ENCODE measurements at places on chromosomes 16 and 17.

DNA sequence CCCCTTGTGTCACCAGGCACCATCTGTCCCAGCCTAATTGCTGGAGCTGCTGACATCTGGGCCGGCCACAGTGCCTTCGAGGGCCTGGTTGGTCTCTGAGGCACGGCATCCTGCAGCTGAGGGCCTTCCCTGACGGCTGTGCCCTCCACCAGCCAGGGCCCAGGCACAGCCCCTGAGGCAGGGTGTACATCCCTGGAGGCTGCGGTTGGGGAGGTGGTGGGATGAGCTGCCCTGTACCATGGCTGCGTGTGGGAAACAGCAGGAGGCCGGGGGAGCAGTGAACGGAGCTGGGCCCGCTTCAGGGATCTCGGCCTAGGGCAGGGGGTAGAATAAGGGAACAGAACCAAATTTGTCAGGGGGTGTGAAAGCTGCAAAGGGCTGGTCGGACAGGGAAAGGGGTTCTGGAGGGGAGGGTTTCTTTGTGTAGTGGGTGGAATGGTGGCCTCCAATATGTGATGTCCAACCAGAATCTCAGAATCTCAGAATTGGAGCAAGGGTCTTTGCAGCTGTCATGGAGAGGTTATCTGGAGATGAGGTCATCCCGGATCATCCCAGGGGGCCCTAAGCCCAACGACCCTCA lies 10.0 kb upstream of the SLC38A10 start:
- DNase-seq: no peak

DNA sequence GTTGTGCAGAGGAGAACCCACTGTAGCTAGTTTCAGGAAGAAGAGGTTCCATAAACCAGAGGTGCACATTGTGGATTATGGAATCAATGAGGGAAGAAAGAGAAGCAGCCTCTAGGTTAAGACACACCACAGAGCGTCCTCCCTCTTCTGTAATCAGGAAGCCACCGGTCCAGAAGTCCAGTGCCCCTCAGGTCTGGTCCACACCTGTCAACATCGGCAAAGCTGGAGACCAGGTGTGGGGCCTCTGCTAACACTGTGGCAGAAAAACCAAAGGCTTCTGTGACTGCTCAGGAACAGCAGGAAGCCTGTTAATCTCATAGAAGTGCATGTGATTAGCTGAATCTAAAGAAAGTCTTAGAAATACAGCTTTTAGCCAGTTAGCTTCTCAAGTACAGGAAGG lies 23.3 kb downstream of the LIMD2 start:
- no peak for DNase-seq

- DNase-seq: no peak
Observed at GRCh38 chr17:207775-208174, 26.3 kb upstream of the DOC2B start.

DNA sequence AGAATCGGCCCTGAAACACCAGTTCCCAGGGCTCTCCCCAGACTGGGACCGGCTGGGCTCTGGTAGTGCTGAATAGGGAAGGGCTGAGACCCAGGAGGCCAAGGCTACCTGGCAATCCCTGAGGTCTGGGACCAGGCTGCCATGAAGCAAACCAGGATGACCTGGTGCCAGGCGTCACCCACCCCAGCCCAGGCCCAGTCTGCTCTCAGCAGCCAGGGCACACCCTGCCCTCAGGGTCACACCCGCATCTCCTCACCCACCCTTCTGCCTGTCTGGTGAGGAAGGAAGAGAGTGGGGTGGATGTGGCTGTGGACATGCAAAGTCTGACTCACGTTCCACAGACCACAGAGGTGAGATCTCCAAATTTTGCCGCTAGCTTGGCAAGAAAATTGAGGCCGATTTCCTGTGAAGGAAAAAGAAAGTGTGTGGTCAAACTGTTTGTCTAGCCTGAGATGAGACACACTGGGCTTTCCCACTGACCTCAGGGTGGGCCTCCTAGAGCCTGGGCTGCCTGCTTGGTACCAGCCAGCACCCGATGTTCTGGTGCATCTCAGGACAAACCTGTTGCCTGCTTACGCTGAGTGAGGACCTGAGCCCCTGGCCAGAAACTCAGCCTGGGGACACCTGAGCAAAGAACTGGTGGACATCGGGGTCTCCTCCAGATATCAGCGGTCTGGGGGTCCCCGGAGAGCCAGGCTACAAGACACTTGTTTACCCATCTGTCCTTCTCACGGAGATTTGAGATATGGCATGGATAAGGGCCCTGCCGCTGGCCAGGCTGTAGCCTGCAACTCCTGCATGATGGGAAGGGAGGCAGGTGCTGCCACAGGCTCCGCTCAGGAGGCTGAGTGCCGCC lies 6.3 kb upstream of the RAB37 start:
- DNase-seq: no peak

GRCh38 chr16:22346483-22346882 lies 27.9 kb downstream of the CDR2 start:
- no peak for DNase-seq

DNA sequence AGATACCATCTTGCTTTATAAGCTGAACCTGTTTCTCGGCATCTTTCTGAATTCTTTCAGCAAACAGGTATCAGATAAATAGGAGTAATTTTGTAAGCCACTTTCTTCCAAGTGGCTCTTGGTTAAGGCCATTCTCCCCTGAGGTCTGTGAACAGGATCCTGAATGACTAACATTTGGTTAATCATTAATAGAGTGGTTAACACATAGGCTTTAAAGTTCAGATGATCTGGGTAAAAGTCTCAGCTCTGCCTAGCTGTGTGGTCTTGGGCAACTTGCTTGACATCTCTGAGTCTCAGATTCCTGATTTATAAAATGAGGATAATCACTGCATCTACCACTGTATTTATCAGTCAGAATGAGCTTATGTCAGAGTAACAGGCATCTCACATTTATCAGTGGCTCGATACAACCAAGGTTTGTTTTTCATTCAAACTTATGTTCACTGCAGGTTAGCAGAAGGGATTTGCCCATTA lies 44.4 kb upstream of the ANKFN1 start:
- no peak for DNase-seq

- no peak for DNase-seq
Observed at GRCh38 chr16:27424772-27425498, 23.0 kb downstream of the IL21R start.

All from left ventricle myocardium inferior (tissue), 1 donor.